ENCODE measurements at places on chromosomes 6 and 20.

- DNase-seq: no peak
Measured at GRCh38 chr6:1757131-1757530, 147.4 kb downstream of the FOXC1 start.

DNA sequence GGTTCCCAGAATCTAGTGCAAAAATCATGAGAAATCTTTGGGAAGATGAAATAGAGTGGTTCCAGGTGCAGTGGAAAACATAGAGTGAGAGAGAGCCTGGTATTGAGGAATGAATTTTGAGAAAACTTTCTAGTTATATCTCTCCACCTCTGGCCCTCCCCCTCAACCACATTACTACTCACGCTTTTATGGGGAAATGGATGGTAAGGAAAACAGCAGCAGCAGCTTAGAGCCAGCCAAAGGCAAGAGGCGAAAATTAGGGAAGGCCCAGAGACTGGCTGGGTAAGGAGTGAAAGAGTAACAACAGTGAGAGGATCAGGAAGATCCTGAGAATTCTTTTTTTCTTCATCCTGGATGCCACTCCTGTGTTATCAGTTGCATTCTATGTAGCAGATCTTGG, 187.9 kb upstream of the ECI2 start:
- DNase-seq: peak; percentile 79

DNA sequence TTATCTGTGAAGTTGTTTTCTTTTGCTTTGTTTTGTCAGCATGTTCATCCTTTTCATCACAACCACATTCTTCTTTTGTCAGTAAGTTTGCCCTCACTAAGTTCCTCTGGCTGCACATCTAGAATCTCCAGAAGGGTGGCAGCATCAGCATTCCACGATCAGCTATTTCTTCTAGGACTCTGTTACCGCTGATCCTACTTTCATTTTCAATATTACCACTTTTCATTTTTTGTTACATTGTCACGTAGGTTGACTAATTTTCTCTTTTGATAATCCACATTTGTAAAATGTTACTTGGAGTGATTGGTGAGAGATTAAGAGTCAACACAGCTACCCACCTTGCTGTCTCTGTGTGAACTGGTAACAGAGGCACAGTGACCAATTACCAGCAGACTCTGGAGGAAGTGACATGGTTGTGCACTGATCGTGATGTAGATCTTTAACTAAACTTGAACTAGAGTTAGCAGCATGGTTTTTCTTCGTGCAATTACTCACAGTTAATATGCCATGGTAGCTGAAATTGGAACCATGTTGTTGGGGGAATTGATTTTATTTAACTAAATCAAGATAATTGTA, 307.9 kb upstream of the SLC35B3 start:
- no peak for DNase-seq

GRCh38 chr20:46670585-46671584, 18.4 kb downstream of the TP53RK start:
- no peak for DNase-seq

DNA sequence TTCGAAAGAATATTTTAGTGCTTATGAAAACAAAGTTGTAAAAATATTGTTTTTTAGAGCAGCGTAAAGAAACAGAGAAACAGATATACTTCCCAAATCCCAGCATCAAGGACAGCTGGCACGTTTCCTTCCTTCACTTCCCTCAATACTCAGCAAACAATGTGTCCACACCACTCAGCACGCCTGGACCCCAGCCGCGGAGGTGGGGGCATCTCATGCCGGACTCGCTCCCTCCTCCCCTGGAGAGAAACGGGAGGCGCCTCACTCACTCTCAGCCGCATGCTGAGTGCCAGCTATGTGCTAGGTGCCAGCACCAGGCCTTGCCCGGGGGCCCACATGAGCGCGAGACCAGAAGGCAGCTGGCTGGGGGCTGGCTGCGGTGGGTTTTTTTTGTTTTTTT, 34.7 kb downstream of the SLC2A4RG start:
- no peak for DNase-seq

DNA sequence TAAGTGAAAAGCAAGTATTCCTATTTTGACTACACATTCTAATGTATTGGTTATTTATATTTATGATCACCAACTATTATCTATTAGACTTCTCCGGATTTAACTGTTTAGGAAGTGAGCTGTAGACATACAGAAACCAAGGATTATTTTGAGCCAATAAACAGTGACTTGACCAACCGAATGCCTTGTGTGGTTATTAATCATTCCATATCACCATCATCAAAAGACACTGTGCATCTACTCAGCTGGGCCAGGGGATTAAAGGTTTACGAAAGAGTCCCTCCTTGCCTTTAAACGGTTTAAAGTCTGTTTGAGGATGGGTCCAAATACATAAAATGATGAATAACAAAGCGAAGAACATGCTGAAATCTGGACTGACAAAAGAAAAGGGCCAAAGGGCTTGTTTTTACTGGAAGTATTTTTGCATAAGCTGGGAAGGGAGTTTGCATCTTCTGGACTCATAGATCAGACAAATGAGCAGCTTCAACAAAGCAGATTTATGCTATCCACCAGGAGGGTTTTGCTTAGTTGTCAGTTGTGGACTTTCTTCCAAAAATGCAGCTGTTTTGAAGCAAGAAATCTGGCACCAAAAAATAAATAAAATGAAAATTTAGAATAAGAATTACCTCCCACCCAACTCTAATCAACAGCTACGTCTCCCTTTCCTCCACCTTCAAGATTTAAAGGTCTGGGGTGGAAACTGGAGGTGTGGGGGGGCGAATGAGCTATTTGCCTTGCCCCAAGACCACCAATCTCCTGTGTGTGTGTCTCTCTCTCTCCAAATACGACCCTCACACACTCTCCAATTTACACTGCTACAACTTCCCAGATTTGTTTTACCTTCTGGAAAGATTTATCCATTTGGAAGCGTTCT, 33.6 kb upstream of the ID4 start:
- peak; percentile 79 for DNase-seq

DNA sequence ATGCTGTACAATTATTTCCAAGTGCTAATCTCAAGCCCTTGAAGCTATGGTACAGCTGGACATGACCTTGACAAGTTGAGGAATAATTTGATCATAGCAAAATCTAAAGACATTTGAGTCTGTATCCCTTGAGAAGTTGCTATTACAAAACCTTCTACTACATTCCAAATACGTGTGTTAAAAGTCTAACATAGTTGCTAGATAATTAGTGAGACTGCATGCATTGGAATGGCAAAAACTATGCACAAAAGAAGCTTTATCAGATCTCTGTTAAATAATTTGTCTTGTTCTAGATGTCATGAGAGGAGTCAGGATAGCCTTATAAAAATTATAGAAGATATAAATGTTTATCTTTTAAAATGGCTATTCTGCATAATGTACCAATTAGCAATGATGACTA, 127.8 kb downstream of the GJA1 start:
- DNase-seq: no peak

- no peak for DNase-seq
Measured at GRCh38 chr6:161889324-161889723, 615.5 kb upstream of the AGPAT4 start.

GRCh38 chr6:56840467-56841380, 114.2 kb upstream of the BEND6 start:
- peak; percentile 57 for DNase-seq

DNA sequence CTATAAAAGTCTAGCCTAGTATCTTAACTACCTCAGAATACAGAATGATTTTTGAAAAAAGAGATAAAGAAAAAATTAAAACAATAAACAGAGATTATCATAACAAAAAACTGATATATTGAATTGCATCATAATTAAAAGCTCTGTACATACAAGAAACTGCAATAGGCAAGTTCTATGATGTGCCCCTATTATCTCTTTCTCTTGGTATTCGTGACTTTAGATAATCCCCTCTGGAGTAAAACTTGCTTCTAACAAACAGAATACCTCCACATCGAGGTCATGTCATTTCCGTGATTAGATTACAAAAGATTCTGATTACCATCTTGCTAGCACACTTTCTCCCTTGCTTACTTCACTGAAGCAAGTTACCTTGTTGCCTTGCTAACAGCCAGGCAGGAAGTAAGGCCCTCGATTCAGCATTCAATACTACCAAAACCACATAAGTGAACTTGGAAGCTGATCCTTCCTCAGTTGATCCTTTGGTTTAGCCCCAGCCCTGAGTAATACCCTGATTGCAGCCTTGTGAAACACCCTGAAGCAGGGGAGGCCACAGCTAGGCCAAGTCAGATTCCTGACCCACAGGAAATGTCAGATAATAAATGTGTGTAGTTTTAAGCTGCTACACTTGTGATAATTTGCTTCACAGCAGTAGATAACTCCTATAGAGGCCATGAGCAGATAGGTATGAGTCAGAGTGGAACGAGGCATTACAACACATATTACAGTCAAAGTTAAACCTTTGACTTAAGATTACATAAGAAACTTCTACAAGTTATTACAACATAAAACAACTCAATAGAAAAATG, 53.7 kb upstream of the TMX4 start:
- peak; percentile 100 for DNase-seq

DNA sequence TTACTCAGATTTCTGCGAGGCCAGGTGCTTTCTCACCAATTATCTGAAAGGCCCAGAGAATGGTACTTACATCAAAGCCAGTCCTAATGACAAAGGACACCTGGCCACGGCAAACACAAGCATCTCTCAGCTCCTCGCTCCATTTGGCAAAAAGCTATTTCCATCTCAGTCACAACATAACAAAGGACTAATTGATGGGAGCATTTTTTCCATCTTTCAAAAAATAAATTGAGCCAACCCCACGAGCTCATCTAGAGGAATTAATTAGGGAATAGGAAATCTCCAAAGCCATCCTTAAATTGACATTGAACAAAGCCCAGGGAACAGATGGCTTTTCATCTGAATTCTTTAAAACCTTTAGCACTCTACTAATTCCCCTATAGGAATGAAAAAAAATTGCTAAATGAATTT, 236.7 kb downstream of the HAO1 start:
- DNase-seq: no peak

DNA sequence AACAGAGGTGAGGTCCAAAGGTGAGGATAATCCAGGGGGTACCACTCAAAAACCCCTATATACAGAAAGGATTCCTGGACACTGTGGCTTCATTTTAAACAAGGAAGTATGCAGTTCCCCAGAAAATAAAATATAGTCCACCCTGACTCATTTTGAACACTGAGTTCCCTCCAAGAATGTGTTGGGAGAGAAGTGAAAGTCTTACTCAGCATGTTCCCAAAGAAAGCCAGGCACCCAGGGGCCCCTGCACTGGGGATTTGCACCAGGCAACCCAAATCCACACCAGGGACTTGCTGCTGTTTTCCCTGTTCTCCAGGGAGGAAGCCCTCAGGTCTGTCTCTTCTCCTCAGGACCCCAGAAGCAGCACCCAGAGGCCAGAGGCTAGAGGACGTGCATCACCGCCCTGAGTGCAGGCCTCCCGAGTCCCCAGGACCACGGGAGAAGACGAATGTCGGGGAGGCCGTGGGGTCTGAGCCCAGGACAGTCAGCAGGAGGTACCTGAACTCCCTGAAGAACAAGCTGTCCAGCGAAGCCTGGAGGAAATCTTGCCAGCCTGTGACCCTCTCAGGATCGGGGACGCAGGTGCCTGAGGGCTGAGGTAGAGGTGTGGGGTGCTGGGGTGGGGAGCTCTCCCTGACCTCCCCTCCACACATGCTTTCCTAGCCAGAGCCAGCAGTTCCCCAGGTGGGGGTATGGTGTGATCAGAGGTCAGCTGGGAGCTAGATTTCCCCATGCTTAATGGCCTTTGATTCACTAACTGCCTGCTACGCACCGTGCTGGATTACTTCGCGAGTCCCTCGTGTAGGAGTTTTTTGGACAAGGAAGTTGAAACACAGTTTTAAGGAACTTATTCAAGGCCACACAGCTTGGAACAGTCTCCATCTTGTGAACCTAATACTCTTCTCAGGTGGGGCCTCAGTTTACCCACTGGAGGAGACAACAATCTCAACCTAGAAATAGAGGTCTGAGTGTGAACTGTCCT, 3.3 kb downstream of the FGD2 start:
- DNase-seq: no peak

GRCh38 chr20:55283889-55284288, 721.4 kb downstream of the CBLN4 start:
- DNase-seq: no peak
